ENCODE measurements at places on chromosomes 5 and 9. TPM values are rescaled to one million over a fixed set of nuclear protein-coding genes. Genes with fewer than 3 reads are reported as not detected.

DNA sequence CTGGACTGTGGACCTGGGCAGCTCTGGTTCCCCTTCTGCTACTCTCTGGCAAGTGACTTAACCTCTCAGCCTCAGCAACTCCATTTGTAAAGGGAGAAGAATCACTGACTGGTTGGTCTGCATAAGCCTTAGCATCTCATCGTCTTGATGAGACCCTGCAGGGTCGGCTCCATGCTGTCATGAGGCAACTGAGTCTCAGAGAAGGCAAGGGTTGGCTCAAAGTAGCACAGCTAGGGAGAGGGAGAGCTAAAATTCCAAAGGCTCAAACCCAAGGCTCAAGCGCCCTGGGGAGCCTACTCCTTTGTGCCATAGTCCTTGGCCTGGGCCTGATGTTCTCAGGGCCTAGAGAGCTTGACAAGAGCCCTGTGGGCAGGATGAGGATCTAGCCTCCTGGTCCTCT is 4.5 kb downstream of the FGFR4 start:
- no peak for DNase-seq

IL9 gene
- total RNA-seq: not detected

SARDH gene
- 1.3 TPM for total RNA-seq

DNA sequence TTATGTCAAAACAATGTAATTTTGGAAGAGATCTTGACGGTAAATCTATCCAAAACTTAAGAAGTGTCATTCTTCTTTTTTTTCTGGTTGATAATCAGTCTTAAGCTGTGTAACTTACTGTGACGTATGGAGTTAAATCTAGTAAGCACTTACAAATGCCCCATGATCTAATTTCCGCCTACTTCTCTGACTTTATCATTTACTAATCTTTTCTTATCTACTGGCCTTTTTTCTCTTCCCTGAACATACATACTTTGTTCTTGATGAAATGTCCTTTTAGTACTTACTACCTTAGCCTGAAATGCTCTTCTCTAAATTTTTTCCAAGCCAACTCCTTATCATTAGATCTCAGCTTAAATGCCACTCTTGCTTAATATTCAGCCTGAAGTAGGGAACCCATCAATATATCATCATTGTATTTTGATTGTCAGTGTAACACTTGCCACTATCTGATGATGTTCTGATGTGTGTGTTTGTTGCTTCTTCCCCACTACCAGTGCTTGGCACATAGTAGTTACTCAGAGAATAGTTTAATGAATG is 27.6 kb downstream of the AP3S1 start:
- no peak for DNase-seq

- no peak for DNase-seq
These were observed 127.6 kb upstream of the RPS23 start for GRCh38 chr5:82405618-82406204.

DNA sequence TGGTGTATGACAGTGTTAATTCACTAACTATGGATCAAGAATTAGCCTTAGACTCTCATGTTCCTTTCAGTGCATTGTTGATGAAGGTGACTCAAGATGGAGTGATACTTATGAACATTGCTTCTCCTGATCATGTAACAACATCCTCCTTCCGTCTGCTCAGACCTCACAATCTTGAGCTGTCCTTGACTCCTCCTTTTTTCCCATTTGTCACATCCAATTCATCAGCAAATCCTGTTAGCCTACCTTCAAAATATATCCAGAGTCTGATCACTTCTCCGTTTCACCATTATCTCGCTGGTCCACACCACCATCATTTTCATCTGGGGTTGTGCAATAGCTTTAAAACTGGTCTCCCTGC is 9.2 kb upstream of the SEMA6A start:
- no peak for DNase-seq

GRCh38 chr5:116144103-116144502 is 59.3 kb downstream of the COMMD10 start:
- DNase-seq: no peak

DNA sequence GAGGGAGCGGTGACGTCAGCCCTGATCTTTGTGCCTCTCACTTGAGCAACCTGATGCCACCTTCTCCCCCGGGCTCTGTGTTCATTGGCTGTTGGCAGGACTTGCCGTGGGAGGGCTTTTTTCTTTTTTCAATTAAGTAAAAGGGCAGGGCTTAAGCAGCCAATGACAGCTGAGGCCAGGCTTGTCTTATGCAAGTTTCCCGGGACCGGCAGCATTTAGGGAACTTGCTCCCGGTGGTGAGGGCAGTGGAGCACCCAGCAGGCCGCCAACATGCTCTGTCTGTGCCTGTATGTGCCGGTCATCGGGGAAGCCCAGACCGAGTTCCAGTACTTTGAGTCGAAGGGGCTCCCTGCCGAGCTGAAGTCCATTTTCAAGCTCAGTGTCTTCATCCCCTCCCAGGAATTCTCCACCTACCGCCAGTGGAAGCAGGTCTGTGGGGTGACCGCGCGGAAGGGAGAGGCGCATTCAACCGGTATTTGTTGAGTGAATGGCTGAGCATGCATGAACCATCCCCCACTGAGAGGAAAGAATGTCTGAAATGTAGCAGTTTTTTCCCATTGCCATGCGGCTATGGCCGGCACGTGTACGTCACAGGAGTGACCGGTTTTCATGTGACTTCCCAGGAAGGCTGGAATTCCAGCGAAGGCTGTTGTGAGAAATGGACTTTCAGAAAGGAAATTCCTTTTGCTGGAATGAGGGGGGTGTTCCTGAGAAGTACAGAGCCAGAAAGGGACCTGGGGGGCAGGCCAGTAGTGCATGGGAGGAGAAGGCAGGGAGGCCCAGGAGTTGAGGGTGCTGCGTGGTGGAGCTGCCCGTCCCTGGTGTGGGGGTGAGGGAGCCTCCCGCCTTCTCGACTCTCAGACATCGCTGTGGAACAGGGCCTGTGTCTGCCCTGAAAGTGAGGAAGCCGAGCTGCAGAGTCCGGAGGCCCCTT is 29.0 kb downstream of the PTGES2 start:
- DNase-seq: peak; percentile 99

DNA sequence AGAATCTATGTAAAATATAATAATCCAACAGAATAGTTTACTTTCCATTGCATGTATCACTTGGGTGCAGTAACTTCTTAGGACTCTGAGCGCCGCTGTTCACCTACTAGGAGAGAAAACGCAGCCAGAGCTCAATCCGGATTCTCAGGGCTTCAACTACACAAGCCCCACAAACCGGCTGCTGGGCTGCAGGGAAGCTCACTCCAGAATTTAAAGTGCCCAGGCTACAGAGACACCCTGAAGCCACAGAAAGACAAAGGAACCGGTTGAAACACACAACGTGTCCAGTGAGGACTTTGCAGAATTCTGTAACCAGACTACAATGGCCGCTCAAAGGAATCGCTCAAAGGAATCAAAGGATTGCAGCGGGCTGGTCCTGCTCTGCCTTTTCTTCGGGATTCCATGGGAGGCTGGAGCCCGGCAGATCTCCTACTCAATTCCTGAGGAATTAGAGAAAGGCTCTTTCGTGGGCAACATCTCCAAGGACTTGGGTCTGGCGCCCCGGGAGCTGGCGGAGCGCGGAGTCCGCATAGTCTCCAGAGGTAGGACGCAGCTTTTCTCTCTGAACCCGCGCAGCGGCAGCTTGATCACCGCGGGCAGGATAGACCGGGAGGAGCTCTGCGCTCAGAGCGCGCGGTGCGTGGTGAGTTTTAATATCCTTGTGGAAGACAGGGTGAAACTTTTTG is at the start of gene PCDHGA10:
Gene PCDHGA10 (plus strand): TSS at position 134 of the 686 bp plus-strand sequence. CDS start 189 bp downstream, at position 323.
- DNase-seq: no peak

GRIN3A gene
- not detected for total RNA-seq

DNA sequence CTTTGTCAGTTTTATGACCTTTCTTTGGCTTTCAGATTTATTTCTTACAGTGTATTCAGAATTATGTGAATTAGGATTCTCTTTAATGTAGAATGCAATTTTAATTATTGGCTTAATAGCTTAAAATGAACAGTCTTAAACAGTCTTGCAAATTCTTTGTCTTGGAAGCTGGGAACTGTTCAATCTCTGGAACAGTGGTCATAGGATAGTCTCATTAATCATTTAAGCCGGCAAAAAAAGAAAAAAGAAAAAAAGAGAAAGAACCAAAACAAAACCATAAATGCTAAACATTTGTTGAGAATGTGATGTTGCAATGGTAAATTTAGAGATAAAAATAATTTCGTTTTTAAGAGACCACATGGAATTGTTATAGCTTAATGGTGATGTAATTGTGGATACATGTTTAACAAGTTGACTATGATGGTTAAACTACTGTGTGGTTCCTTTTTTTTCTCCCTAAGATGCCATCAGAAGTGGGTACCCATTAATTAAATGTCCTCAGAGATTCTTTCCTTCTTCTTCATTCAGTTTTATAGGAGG is 61.6 kb downstream of the NNT start:
- no peak for DNase-seq

DNA sequence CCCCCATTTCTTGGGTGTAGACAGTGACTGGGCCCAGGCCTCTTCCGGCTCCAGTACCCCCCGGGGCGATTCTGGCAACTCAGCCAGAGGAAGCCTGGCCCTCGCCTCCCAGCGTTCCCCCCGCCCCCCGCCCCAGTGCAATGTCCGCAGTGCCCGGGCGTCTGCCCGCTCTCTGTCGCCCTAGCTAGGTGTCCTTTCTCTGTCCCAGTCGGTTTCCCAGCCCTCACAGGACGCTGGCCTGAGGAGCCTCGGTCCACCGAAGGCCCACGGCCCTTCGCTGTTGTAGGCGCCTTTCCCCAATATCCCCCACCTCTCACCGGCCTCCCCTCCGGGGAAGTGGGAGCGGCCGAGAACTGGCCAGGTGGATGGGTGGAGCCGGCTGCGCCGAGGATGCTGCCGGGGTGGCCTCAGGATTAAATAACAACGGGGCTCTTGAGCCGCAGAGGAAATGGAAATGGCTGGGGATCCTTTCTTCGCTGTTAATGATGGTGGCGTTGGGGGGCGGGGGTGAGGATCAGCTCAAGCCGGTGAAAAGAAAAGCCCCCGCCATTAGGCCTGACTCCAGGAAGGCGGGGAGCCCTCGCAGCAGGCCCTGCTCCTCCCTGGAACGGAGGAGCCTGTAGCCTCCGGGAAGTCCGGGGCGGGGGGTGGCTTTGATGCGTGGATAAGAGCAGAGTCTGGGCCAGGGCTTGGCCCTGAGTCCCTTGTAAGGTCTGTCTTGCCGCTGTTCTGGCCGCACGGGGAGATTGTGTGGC is 1.1 kb upstream of the SPRY4 start:
- DNase-seq: peak; percentile 76

- peak; percentile 72 for DNase-seq
These were observed 849 bp upstream of the MGAT1 start for GRCh38 chr5:180803181-180804128.

SLC23A1 gene
- not detected for total RNA-seq

GRCh38 chr9:75071530-75072122 is 16.3 kb downstream of the NMRK1 start:
- no peak for DNase-seq
